ENCODE measurements at places on chromosomes 11 and 22.

- no peak for DNase-seq
Measured at GRCh38 chr22:20615533-20616450, 108.4 kb downstream of the MED15 start.

DNA sequence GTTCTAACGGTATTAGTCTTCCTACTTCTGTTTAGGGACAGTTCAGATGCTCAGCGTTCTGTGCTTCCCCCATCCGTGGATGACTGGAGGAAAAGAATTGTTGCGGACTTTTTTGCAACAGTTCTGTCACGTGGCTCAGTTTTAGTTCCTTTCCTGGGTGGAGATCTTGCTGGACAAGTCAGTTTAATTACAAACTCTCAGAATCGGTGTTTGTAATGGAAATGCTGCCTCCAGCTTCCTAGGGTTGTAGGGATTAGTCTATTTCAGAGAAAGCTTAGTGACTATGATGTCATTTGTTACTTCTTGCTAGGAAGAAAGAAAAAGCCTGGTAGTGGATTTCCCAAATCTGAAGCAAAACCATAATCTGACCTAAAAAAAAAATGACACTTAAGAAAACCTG lies 320.4 kb downstream of the CADM1 start:
- no peak for DNase-seq

GRCh38 chr11:111718859-111719258 lies 47.3 kb downstream of the PPP2R1B start:
- DNase-seq, result no peak

- DNase-seq, result peak; percentile 62
Measured at GRCh38 chr11:100404907-100405306, 282.2 kb upstream of the ARHGAP42 start.

DNA sequence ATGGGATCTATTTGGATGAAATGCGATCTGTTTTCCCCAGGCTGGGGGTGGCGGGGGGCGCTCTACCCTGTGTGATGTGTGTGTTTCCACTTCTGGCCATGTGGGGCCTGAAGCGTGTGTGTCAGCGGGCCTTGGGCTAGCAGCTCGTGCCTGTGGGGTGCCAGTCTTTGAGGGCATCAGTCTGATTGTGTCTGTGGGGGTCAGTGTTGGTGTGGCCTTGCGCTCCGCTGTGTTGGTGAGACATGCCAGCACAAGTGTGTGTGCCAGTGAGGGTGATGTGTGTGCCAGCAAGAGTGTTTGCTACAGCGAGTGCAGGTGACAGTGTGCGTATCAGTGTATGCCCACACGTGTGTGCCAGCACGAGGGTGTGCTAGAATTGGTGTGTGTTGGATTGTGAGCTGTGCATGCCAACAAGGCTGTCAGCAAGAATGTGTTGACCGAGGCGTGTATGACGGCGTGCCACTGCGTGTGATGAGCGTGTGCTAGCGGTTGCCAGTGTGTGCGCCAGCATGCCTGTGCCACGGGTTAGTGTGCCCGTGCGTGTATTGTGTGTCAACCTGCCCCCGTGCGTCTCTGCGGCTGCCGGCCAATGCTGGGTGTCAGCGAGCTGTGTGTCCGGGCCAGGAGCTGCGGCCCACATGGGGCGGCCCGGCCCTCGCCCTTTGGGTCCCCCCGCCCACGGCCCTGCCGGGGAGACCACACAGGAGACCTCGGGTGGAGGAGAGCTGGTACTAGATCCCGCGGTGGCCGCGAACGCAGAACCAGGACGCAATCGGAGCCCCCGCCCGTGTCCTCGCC lies 519 bp downstream of the ARRB1 start:
- no peak for DNase-seq

DNA sequence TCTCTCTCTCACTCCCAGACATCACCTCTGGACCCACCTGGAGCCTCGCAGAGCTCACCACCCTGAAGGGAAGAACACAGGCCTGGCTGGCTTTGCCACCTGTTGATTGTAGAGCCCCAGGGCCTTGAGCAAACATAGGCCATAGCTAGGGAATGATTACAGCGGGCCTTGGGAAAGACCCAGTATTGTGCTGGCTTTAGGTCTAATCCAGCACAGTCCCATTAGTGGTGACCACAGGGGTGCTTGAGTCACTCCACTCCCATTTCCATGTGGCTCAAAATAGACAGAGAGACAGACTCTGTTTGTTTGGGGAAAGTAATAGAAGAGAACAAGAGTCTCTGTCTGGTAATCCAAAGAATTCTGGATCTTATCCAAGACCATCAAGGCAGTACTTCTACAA lies 42.7 kb upstream of the FAM181B start:
- no peak for DNase-seq

DNA sequence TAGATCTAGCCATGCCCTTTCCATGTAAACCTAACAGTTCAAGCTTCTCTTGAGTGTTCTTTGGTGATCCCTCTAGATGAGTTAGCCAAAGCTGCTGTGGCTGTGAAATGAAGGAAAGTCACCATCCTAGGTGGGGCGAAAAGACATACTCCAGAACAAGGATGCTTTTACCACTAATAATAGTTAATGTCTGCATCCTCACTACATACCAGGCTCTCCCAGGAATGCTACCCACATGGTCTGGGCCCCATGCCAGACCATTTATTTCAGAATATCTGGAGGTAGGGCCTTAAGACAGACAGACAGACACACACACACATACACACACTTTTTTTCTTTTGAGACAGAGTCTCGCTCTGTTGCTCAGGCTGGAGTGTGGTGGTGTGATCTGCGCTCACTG lies 14.7 kb downstream of the ABTB2 start:
- no peak for DNase-seq

- DNase-seq, result no peak
Measured at GRCh38 chr11:61475433-61475832, 33.1 kb upstream of the LRRC10B start.

GRCh38 chr11:7630002-7630401 lies 43.3 kb downstream of the CYB5R2 start:
- DNase-seq, result no peak

DNA sequence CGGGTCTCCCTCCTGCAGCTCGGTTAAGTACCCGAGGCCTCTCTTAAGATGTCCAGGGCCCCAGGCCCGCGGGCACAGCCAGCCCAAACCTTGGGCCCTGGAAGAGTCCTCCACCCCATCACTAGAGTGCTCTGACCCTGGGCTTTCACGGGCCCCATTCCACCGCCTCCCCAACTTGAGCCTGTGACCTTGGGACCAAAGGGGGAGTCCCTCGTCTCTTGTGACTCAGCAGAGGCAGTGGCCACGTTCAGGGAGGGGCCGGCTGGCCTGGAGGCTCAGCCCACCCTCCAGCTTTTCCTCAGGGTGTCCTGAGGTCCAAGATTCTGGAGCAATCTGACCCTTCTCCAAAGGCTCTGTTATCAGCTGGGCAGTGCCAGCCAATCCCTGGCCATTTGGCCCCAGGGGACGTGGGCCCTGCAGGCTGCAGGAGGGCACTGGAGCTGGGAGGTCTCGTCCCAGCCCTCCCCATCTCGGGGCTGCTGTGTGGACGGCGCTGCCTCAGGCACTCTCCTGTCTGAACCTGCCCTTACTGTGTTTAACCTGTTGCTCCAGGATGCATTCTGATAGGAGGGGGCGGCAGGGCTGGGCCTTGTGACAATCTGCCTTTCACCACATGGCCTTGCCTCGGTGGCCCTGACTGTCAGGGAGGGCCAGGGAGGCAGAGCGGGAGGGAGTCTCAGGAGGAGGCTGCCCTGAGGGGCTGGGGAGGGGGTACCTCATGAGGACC lies 25.0 kb downstream of the FADS3 start:
- DNase-seq, result no peak

DNA sequence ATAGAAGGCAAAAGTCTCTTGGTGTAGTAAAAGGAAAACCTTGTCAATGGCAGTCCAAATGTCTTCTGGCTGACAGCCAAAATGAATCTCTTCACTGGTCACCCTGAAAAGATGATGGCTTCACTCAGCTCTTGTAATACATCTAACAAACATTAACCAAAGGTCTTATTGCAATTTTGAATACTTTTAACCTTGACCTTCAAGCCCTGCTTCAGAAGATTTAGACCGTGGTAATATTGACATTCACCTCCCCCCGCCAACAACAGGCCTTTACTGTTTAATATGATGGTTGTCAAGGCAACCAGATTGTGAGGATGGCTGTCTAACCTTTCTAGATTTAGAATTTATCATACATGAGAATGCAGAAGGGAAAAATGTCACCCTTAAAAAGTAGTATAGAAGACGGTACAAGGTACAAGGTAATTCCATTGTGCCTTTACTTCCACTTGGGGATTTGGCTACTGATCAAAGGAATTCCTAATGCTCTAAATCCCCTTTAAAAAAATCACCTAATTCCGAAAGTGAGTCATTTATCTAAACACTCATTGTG lies 342.3 kb downstream of the LARGE1 start:
- no peak for DNase-seq

DNA sequence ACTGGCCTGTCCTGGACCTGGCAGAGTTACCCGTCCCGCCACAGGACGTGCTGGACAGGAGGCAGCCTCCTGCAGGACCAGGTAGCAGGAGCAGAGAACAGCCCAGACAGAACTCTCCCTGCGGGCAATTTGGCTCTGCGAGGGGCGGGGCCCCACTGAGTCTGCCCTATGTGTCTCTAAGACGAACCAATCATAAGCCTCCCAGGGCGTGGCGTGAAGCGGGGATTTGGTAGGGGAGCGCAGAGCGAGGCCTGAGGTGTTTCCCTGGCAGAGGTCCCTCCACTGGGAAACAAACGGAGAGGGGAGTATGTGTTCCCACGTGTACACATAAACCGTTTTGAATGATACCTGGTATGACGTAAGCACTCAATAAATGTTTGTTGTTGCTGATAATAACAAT lies 7.4 kb downstream of the CD82 start:
- DNase-seq, result no peak

DNA sequence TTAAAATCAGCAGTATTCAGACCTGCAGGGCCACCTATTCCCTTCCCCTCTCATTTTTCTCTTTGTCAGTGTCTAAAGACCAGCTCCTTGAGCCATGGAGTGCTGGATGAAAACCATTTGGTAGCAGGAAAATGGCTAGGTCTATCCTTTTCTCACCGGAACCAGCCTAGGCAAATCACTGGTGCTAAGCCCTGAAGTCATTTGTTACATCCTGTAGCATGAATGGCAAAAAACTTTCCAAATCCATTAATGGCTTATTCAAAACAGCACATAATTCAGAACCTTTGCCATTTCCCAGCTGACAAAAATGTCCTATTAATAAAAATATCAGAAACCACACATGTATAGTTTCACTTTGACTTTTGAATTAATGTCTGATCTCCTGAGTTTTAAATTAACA lies 209.5 kb upstream of the E2F8 start:
- no peak for DNase-seq

- no peak for DNase-seq
Measured at GRCh38 chr11:124867700-124868099, 2.5 kb downstream of the ROBO3 start.
